NCI-H2107 (cell line): ENCODE measurements at places on chromosomes 7 and 10.

DNA sequence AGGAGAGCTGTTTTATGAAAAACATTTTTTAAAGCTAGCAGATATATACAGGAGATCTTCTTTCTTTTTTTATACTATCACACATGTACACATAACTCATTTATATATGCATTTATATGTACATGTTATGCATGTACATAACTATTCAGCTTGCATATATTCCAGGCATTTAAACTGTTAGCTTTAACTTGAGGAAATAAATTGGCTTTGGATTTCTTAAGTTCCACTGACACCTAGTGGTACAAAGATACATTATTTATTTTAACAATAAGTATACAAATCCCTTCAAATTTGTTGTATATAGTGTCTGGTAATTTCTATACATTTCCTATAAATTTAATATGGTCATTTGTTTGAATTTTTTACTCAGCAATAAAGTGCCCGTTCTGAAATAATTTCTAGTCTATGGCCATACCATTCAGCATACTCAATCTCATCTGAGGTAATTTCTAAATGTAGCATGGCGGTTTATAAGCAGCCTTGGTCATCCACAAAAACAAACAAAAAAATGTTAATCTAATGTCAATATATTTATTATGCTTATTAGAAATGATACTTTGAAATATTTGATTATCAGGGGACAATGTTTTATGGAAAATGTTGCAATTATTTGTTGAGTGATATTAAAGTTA, 11.6 kb downstream of the ZDHHC6 start:
- no peak for DNase-seq

DNA sequence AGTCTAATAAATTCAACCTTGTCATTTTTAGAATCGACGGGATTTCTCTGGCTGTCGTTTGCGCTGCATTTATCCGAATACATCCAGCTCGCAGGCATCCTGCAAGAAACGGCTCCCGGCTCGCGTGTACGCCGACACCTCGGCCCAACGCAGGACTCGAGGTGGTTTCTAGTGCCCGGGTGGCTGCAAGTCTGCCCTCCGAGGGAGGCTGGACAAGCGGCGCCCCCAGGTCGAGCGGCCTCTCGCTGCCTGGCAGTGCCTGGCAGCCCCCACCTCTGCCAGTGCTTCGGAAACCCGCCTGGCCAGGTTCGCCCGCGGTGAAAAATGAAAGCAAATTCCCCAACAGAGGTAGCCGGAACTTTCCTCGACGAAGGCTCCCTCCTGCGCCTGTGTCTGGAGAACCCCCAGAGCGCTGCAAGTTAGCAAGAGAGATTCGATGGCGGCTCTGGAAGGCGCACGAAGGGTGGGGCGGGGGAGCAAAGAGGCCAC, 5.7 kb upstream of the ZNF503 start:
- DNase-seq, result no peak

DNA sequence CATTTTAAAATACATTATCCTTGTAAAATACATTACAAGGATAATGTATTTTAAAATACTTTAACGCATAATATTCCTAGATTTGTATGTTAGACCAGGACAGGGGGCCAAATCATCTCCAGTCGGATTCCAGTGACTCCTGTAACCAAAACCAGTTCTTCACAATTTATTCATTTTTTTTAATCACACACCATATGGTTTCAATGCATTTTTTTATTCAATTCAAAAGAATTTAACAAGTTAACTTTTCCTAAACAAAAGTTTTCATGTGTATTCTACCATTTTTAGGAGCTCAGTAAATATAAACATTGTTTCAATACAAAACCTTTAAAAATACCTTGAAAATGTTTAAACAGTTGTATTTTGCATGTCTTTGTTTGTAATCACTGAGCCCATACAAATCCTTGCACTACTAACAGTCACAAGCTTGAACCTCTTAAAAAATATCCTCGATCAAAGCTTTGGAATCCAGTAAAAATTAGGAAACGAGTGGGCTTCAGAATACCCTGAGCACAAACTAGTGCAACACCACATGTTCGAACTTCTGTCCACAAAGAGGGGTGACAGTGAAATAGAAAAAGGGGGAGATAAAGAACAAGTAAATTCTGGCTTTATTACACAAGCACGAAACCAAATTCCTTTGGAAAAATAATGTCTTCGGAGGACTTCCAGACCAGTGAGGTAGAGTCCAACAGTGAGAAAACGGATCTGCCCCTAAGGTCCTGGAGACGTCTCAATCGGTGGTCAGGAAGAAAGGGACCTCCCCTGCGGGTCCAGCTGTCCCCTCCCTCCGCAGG, 1.6 kb downstream of the CCDC71L start:
- no peak for DNase-seq

- DNase-seq, result no peak
Measured at GRCh38 chr10:3625959-3626751, 158.9 kb downstream of the KLF6 start.

DNA sequence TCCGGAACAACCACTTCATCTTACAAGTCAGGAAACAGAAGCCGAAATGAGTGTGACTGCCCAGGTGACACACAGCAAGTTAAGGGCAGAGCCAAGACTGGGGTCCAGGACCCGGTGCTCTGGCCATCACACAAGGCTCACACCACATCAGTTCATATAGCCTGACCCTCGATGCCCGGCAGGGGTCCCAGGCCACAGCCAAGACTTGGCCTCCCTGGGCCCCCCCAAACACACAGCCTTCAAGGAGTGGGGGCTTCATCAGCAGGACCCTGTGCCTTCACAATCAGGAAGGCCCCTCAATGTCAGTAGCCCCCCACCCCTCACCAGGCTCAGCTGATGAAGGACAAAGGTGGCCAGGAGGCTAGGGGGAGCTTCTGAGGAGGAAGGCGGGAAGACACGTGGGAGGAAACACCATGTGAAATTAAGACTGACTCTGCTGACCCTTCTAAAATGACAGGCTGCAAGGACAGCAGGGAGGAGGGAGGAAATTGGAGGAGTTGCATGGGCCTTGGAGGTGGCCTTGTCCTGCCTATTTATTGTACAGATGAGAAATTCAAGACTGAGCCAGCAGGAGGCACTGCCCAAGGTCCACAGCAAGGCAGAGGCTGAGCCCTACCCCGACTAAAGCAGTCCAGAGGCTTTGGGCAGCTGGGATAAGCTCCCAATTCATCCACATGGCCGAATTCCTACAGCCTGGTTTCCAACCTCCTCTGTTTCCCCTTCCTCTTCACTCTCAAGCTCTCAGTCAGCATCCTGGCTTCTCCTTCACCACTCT, 216.1 kb upstream of the ZMIZ1 start:
- no peak for DNase-seq

- no peak for DNase-seq
Measured at GRCh38 chr7:51705701-51706100, 389.1 kb upstream of the COBL start.

- DNase-seq, result no peak
Measured at GRCh38 chr10:124384591-124385190, 34.0 kb downstream of the OAT start.

GRCh38 chr7:105759670-105760550, 116.5 kb downstream of the ATXN7L1 start:
- peak; percentile 28 for DNase-seq

GRCh38 chr7:12322903-12323300, 80.8 kb downstream of the VWDE start:
- no peak for DNase-seq

DNA sequence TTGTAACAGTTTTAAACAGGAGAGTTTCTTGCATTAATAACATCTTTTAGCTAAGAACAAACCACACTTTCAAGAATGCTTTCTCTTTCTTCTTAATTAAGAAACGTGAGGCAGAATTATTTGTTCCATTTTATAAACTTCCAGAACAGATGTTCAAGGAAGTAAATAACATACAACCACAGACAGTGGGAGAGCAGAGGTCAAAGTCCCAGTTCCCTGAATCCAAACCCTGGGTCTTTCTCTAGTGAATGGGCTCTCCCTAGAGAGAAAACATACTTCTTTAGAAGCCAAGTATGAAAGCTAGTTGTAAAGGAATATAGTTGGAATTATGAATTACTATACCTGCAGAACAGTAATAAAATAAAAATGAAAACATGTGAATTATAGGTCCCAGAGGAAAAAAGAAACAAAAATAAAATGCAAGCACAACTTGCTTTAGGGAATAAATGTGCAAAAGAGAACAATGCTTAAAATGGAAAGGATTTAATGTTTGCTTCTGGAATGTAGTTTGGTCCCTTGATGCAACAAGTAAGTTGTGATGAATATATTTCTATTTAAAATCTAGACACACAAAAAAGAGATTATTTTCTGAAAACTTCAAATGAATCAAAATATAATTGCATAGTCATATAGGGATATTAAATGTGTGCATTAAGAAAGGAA, 6.0 kb downstream of the OR6B1 start:
- no peak for DNase-seq

DNA sequence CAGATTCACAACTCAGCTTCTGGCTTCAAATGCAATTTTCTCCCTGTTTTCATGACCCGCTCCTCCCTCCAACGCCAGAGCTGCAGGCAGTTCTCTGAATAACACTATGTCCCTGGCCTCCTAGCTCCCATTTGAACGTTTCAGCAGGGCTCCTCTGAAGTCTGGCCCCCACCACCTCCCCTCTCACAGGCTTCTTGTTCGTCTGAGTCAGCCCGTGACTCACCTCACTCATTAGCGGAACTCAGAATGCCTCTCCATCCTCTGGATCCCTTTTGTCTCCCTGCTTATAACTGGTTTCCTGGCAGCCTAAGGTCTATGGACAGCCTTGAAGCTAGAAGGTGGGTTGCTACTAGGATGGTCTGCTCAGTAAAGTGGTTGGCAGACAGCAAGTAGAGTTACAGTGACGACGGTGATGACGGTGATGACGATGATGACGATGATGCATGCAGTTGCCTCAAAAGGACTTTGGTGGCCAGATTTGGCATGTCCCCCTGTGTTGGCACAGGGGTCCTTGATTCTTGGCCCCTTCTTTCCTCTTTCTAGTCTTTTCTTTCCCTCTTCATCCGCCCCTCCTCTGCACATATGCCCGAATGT, 83.3 kb upstream of the MKLN1 start:
- no peak for DNase-seq

DNA sequence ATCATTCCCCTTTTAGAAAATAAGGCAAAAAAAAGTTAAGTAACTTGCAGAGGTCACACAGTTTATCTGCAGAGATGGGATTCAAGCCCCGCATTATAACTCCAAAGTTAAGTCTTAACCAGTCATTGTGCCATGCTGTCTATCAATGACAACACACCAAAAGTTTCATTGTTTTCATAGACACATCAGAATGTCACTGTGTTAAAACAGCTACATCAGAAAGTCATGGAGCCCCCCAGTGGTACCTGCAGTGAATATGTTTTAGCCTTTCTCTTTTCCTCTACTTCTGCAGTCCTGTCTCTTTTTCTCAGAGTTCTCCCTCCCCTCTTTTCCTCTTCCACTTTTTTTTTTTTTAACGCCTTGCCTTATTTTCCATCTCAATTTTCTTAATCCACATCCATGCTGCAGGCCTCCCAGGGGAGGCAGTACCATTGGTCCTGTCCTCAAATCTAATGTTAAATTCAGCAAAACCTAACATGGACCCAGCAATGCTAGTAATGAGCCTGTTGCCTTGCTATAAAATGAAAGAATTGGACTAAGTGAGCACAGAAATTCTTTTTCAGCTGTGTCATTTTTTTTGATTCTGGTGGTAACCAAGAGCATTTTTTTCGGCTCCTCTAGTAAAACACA, 3.8 kb upstream of the NRCAM start:
- DNase-seq, result no peak

DNA sequence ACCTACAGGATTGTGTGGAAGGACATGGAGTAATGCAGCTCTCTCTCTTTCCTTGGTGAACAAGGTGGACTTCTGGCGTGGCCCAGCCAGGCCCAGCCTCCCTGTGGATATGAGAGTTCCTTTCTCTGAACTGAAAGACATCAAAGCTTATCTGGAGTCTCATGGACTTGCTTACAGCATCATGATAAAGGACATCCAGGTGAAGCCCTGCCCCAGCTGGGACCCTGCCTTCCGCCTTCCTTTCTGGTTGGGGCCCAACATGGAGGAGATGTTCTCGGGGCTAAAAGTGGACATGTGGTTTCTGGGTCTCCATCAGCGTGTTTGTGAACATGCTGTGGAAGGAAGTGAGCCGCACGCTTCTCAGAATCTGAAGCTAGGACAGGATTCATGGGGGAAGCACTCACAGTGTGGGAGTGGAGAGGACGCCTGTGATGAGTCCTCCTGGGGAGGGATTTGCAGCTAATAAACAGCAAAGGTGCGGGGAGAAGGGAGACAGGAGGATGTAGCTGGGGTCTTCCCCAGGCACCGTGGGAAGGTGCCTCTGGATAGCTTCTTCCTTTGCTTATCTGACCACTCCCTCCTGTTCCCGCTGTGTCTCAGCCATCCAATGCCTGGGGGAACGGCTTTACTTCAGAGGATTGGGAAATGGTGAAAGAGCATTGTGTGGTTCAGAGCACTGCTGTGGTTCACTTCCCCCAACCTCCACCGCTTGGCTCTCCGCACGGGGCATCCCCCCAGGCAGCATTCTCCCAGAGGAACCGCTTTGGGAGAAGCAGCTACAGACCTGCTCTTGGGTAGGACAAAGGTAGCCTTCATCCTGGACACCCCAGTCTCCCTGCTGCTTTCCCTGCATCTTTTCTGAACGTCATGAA, 5.5 kb downstream of the CPA5 start:
- DNase-seq, result no peak

DNA sequence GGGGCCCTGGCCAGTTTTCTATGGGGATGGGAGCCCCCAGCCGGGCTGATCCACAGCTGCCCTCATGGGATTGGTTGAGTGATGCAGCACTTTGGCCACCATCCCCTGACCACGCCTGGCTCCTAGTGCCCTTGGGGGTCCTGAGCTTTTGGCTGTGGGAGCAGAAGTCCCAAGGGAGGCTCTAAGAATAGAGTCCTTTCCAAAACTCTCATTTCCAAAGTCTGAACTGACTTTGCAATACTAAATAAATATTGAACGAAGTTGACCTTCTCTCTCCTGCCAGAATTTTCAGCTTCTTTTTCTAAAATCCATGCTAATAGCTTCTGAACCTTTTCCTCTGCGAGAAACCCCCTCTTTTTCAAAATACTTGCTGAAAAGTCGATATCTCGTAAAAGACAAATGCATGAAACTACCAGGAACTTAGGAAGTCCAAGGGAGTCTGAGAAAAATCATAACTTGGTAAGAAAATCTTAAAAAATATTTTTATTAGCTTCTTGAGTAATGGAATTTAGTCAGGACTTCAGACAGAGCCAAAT, 62.7 kb upstream of the IGFBP3 start:
- DNase-seq, result no peak

DNA sequence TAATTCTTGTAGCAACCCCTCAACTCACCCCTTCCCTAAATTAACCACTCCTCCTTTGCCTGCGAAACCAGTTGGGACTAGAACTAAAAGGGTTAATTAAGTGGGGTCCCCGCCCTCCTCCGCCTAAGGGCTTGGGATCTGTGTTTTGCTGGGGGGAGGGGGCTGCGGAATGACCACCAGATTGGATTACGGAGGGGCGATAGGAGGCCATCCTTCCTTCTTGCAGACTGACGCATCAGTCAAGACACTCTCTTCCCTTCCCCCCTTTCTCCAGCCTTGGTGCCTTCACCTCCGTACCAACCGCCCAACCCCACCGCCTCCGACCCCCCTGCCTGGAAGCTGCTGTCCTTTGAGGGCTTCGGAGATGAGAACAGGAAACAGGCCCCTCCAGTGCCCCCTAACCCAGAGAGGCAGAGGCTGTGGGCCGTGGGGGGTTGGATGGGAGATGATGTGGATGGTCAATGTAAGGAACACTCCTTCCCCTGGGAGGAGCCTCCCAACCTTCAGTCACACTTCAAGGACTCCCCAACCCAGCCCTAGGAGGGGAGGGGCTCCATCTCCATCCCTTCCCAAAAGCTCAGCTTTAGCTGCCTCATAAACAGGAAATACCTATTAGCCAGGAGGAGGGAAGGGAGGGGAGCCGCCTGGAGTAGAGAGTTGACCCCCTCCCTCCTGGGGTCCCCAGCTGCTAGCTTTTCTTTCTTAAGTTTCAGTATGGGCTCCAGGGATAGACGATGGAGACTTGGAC, 997 bp upstream of the LDB1 start:
- no peak for DNase-seq
